Activated CD8-positive, alpha-beta memory T cell treated with anti-CD3 and anti-CD28 coated beads, Interleukin-2, amount 50 U/mL, for 48 hours (primary cell): ENCODE measurements at places on chromosomes 2 and 18.

- DNase-seq, result no peak
Observed at GRCh38 chr2:25977768-25978167, 4.5 kb downstream of the KIF3C start.

DNA sequence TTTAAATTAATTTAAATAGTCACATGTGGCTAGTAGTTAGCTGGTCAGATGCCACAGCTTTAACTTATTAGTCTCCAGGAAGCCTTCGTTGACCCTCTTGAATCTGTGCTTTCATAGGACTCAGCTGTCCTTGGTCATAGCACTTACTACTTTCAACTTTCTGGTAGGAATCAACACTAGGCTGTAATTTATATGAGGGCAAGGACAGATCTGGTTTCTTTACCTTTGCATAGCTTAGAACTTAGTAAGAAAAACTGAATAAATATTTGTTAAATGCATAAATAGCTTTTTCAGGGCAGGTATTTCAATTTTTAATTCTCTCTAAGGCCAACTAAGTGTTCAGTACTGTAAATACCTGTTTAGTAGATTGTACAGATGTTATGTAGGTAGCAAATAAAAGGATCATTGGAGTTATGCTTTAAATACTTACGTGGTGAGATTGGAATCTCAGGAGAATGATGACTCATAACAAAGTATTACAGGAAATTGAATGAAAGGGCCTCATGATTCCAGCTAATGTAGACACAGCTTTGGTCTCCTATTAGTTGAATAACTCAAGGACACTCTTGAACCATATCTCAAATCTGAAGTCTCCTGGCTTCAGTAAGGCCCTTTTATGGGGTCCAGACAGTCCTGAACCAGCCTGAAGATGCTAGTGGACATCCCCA, 2.6 kb downstream of the CLIP4 start:
- no peak for DNase-seq

GRCh38 chr2:110869472-110870446, 137.4 kb downstream of the ACOXL start:
- DNase-seq, result no peak

DNA sequence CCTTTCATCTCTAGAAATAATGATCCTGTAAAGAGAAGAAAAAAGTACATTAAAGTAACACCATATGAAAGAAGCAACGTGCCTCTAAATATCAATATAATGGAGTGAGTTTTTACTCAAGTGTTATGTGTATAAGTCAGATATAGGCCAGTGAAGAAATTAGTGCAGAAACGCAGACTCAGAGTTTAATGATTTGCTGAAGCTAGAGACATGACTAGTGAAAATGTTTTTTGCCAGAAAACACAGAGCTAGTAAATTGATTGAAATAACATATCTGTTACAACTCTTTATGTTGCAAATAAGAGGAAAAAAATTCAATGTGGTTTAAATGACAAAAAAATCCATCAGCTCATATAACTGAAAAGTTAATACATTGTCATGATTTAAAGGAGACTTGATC, 217.2 kb upstream of the NXPH2 start:
- DNase-seq, result no peak

DNA sequence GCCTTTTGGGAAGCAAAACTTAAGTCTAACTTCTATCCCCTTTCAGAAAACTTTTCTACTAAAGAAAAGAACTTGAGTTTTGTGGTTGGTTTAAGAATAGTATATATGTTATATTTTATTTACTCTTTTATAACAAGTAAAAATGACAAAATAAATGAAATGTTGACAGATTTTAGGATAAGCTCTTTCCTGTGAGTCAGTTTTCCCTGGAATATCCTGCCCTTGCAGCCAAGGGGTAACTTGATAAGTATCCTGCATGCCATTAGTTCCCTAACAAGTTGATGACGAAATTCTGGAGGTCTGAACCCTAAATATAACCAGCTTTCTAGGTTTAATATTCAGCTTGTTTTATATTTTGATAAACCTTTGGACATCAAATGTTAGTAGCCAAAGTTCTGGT, 7.3 kb upstream of the HTR2B start:
- DNase-seq, result no peak

DNA sequence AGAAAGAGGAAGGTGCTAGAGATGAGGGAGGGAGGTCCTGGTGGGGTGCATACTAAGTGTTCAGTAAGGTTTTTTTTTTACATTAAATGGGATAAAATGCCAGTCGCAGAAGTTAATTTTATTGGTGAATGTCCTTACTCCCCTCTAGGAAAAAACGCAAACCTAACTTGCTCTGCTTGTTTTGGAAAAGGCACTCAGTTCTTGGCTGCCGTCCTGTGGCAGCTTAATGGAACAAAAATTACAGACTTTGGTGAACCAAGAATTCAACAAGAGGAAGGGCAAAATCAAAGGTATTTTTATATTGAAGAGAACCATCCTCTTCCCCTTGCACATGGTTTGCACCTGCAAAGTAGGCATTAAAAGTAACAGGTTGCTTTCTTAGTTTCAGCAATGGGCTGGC, 12.7 kb upstream of the IL18R1 start:
- DNase-seq, result no peak

DNA sequence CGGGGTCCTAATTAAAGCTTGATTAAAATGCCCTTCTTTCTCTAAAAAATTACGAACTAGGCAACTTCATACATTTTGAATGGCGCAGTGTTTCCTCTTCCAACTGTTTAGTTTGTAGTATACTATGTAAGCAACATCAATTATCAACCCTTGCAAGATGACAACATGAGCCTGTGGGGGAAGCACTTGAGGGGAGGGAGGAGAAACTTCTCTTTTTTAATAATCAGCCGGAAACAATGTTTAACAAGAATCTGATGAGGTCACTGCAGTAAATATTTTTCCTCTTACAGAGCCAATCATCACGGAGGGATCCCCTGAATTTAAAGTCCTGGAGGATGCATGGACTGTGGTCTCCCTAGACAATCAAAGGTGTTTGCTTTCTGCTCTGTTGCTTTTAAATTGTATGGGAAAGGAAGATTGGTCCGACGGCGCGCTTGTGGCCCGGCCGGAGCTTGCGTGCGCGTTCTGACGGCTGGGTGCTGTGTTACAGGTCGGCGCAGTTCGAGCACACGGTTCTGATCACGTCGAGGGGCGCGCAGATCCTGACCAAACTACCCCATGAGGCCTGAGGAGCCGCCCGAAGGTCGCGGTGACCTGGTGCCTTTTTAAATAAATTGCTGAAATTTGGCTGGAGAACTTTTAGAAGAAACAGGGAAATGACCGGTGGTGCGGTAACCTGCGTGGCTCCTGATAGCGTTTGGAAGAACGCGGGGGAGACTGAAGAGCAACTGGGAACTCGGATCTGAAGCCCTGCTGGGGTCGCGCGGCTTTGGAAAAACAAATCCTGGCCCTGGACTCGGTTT, 5.3 kb upstream of the DLX1 start:
- no peak for DNase-seq

DNA sequence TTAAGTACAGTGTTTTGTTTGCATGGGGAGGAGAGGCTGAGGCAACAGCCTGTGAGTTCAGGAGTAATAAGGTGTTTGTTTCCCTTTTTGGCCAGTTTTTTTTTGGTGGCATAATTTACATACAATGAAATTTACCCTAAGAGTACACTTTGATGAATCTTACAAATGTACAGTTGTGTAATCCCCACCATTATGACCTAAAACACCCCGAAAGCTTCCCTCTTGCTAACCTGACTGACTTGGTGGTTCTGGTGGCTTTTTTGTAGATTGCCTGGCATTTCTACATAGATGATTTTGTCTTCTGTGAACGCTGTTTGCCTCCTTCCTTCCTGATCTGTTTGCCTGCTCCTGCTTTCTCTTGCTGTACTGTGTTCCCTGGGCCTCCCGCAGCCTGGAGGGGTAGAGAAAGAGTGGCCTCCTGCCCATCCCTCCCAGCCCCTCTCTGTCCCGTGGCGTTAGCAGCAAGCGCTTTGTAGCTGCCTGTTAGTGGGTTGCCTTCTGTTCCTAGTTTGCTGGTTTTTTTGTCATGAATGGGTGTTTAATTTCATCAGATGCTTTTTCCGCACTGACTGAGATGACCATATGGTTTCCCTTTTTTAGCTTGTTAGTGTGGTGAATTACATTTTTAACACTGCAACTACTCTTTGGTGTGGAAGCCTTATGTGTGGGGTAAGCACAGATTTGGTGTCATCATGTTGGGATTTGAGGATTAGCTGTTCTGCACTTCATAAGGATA, 32.1 kb downstream of the ASAP2 start:
- DNase-seq, result no peak

DNA sequence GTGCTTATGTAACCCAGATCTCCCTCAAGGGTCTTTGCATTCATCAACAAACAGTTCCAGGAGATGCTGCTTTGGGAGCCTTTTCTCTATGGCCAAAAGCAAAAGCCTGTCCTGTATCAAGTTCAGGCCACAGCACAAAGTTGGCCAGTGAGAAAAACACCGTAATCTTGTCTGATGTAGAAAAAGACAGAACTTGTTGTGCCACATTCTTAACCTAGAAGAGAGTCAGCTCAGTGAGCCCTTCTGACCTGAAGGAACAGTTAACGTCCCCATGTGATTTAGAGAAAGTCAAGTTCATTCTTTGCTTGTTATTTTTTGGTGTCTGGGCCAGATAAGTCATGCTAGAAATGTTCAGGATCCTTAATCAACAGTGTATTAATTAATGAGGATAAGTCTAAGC, 7.8 kb upstream of the CNDP1 start:
- DNase-seq, result no peak

DNA sequence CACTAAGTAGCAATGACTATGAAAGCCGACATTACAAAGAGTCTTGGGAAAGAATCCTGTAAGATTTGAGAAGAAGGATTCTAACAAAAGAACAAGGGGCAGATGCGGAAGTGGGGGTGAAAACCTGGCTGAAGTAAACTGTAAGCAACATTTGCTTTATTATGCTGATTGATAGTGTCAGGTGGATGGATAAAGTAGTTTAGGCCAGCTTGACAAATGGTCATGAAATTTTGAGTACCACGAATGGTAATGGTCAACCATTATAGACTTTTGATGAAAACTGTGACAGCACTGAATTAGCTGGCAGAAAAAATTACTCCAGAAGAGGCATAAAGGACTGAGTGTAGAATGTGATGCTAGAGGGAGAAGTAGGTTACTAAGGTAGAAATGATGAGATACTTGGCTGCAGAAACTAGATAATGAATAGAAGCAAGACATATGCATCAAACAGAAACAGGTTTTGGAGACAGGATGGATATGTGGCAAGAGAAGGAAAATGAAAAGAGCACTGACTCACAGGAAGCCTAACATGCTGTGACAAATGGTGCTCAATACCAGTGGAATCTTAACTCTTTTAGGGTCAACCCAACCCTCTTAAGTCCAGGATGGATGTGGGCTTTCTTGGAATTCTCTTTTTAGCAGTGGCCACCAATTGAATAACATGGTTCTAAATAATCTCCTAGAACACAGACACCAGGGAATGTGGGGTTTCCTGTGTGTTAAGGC, 6.8 kb downstream of the THUMPD2 start:
- DNase-seq, result no peak

DNA sequence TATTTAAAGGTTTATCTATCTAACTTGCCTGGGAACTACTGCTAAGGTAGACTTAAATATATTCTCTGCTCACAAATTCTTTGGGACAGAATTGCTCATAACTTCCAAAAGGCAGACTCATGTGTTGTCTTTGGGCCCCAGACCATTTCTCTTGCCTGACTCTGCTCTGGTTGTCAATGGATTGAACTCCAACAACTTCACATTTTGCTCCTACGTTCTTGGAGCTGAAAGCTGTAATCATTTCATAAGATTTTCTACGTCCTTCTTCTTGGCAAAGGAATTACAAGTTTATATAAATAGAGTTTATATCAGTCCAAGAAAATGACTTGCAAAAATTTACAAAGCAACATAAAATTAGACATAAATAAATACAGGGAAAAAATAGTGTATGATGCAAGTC, 32.9 kb upstream of the PPM1B start:
- no peak for DNase-seq

DNA sequence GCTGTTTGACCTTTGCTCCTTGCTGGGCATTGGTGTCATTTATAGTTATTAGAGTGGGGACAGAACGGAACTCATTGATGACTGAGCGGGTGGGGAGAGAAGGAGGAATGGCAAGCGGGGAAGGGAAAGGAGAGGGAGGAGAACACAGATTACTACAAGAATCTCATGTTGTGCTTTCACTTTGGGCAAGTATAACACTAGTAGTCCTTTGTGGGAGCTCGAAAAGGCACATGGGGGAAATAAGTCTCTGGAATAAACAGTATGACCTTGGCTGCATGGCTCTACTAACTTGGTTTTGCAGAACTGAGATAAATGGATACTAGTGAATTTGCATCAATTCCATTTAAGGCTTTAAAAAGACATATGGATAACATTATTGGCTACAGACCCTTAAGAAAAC, 161.7 kb upstream of the NABP1 start:
- DNase-seq, result no peak

GRCh38 chr2:74671479-74671878, 17.4 kb downstream of the SEMA4F start:
- DNase-seq, result no peak

- no peak for DNase-seq
Observed at GRCh38 chr2:199596549-199596948, 138.8 kb upstream of the SATB2 start.

GRCh38 chr2:219199470-219200211, 6.9 kb upstream of the ZFAND2B start:
- no peak for DNase-seq

DNA sequence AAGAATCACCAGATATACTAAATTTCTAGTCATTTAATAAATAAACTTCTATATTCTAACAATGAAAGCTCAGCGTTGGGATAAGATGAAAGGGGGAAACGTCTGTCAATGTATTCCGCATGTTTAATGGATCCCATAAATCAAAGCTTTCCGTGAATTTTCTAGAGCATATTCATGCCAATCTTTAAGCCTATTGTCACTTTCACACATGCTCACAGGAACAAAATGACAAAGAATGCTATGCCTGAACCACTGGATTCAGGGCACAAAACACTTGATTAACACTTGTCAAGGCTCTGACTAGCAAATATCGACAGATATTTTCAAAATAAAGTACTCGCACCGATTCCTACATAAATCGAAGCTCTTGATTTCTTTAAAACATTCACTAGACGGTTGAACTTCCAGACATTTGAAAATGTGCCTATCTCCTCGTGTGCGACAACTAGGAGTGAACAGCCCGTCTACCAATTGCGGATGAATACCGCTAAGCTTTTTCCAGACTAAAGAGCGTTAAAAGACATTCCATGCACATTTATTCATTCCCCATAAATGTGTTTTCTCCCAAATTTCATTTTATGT, 1.8 kb downstream of the TLK1 start:
- DNase-seq, result no peak

GRCh38 chr18:5430131-5430530, 113.7 kb downstream of the EPB41L3 start:
- no peak for DNase-seq

DNA sequence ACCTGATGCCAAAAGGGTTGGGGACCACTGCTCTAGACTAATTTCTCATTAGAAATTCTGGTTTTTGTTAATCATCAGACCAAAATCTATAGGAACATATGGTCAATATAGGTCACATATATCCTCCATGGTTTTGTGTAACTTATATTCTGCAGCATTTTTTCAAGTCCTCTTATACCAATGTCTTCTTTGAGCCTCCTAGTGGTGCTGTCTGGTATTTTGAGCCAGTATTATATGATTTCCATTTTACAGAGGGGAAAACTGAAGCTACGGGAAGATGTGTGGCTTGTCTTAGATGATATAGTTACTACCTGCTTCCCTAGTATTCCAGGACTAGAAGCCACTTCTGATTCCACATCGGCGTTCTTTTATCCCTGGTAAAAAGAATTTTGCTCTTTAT, 13.8 kb downstream of the MAPK4 start:
- no peak for DNase-seq
